ENCODE measurements at places on chromosomes 4 and X.
A peak's percentile ranks its signal among the peaks of the same experiment; 100 is the strongest.

DNA sequence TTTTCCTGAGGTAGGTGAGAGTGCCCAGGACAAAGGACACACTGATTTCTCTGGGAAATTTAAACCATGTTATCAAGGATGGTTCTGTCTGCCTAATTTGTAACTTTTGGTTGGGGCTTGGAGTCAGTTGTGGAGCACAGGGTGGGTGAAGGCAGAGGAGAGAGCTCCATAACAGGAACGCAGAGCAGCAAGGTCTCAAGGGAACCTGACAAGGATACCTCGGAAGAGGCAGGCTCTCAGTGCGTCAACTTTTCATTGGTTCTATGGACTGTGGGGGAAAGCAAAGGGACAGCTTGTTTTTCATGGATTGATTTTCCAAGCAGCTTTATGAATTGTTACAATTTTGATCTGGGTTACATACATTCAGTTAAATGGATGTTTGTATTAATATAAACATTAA is 110.4 kb downstream of the SLIT2 start:
- DNase-seq, result no peak

DNA sequence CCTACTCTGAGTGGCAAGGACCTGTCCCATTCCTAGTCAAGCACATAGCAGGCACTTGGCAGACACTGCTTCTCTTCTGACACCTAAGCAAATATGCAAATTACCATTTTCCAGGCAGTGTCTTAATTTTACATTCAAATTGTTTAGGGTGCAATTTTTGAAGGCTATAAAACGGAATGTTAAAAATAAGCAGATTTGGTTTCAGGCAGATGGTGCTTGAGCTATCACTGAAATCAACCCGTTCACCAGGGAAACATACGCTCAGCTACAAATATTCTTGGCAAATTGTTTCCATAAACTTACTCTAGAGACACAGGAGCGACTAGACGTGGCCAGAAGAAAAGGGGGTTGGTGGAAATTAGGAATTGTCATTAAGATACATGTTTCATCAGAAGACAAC is 45.7 kb downstream of the BEND2 start:
- DNase-seq, result no peak

DNA sequence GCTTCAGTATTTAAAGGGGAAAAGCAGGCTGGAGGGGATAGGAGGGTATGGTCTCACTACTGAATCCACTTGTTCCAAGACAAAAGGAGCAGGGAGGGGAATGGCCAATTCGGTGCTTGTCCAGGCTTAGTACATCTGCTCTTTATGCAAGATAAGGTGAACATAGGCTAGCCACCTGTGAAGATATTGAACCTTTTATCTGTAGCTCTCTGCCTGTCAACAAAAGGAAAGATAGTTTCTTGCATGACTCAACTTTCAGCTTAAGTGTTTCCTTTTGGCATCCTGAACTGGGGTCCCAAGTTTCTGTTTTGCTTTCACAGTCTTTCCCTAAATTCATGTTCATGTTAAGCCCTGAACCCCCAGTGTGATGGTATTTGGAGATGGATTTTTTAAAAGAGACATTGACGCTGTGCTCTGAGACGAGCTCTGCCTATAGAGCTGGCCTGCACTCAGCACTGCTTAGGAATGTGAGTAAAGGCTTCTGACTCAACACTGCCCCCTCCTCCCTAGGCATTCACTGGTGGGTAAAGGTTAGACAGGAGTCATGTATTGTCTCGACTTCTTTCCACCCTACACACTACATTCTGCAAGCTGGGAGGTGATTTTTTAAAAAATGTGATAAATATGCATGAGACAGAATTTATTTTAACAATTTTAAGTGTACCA is 28.2 kb downstream of the FAM149A start:
- peak; percentile 41 for DNase-seq

- no peak for DNase-seq
Measured at GRCh38 chr4:148415500-148415899, 26.7 kb downstream of the NR3C2 start.

DNA sequence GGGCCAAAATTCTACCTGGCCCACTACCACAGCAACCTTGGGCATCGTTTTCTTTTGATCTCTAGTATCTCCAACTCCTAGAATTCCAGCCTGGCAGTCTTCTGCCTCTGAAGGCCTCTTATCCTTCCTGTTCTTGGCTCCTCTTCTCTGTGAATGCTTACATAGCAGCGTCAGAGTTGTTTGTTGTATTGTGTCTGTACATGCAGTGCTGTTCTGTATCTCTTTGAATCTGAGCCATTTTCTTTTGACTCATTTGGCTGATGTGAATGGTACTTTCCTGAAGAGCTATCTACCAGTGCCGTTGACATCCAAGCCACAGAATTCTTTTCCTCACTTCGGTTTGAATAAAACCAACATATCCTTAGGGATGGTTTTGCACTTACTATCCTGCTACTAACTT is 79.2 kb downstream of the TMEM164 start:
- no peak for DNase-seq

DNA sequence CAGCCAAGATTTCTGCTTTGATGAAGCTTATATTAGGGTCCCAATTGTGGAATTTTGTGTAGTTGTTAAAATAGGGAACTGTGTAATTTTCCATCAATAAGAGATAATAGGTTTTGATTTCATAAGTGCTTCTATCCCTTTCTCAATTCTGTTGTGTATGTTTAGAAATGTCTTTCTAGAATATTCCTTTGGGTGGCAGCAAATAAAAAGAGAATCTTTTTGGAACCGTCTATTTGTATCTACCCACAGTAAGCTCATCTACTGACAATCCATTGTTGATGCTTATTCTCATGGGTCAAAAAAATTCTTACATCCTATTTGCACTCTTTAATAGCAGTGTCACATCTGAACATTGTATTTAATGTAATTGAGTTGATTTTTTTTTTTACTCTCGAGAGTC is 61.7 kb downstream of the TMA16 start:
- no peak for DNase-seq

- no peak for DNase-seq
Measured at GRCh38 chr4:73434311-73434710, 1.7 kb upstream of the AFP start.

GRCh38 chr4:107856901-107857300 is 32.2 kb downstream of the SGMS2 start:
- no peak for DNase-seq

DNA sequence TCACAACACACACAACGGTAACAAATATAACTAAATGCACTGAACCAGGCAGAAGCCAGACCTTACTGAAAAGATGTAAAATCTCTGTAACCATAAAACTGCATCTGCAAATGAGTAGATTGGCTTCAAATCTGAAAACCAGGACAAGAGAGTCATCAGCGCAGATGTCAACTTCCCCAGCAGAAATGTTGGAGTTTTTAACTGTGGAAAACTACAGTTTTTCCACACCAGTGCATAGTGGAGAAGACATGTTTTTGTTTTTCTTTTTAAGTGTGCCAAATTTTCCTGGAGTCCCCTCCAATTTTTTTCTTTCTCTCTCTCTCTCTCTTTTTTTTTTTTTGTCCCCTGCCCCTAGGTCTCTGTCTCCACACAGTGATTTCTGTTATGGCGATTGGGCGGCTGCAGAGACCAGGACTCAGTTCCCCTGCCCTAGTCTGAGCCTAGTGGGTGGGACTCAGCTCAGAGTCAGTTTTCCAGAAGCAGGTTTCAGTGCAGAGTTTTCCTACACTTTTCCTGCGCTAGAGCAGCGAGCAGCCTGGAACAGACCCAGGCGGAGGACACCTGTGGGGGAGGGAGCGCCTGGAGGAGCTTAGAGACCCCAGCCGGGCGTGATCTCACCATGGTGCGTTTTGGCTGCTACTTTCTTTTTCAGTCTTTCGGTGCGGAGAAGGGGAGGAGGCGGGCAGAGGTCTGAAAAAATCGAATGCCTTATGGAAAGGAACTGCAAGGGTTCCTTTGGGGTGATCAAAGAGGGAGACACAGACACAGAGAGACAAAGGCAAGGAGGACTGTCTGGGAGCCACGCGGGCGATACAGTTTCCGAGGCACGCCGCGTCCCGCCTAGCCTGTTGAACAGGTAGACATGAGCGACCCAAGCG is at the start of gene GUCY1A1:
Gene GUCY1A1, plus strand, starts transcription at position 505 of the 878 bp plus-strand sequence. CDS start 30,020 bp downstream, outside the sequence.
- peak; percentile 53 for DNase-seq

- no peak for DNase-seq
Measured at GRCh38 chr4:189767941-189768340, 172.7 kb upstream of the FRG1 start.

DNA sequence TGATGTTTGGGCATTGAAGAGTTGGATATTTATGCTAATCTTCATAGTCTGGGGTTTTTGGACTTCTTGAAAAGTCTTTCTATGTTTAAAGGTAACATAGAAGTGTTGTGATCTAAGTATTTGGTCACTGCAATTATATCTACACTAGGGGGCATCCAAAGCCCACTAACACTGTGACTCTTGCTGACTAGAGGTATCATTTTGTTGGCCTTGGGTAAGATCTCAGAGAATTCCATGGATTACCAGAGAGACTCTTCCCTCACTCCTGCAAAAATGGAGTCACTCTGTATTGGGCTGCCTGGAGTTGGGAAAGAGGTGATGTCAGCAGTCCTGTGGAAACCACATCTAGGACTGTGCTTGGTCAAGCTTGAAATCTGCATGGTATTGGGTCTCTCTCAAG is 1077.6 kb downstream of the FAM133A start:
- no peak for DNase-seq

- no peak for DNase-seq
Measured at GRCh38 chrX:1137531-1137930, 74.9 kb downstream of the CRLF2 start.

- DNase-seq, result no peak
Measured at GRCh38 chr4:150909116-150909515, 106.0 kb downstream of the LRBA start.

DNA sequence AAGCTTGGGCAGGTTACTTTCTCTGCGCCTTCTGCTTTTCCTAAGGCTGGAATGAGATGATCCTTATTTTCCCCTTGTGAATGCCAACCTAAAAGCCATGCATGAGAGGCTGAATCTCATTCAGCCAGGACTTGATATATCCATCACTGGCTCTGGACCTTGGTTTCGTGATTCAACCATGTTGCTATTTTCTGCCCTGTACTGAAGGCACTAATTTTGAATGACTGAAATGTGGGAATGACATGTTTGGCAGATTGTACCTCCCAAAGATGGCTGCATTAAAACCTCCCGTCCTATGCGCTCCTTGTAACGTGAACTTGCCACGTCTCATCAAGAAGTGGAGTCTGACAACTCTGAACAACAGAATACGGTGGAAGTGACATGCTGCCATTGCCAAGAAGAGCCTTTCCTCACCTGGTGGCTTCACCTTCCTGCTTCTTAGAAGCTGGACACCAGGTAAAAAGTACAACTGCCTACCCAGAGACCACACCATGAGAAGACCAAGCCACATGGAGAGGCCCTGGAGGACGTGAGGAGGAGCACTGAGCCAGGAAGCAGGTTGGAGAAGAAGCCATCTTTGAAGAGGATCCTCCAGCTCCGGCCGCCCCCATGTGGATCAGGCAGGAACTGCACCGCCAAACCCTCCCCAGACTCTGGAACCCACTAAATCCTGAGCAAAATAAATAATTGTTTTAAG is 174.5 kb downstream of the NSUN7 start:
- peak; percentile 83 for DNase-seq

DNA sequence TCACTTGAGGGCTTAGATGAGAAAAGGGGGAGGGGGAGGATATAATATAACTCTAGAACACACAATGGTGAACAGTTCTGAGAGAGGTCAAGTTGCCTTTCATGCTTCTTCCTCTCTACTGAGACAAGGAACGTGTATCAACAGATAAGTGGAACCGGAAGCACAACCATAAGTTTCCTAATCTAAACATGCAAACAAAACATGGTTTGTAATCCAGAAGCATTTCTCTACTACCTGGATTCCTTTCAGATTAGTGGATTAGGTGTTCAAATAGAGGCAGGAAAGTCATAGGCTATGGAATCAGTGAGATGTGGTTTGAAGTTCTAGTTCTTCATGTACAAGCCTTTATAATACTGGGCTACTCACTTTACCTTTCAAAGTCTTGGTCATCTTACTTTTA is 460.6 kb downstream of the IDS start:
- DNase-seq, result no peak

- no peak for DNase-seq
Measured at GRCh38 chrX:101462892-101463291, 22.4 kb upstream of the ARMCX4 start.

- DNase-seq, result no peak
Measured at GRCh38 chr4:52799813-52800212, 48.6 kb upstream of the ERVMER34-1 start.

DNA sequence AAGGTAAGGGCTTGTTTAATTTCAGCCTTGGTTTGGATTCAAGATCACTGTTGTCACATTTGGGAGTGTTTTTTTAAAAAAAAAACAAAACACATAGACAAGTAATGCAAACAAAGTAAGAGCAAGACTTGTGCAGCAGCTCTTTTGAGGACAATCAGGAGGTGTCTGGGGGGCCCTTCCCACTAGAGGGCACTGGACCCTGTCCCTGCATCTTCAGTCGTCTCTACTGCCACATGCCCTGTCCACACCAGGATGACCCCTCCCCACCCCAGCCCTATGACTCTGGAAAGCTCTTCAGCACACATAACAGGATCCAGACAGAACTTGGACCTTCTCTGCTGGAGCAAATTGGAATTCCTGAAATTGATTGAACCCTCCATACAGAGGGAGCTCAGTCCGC is 71.0 kb downstream of the USP46 start:
- peak; percentile 36 for DNase-seq

GRCh38 chr4:99808260-99808857 is 8.3 kb upstream of the DAPP1 start:
- peak; percentile 72 for DNase-seq

GRCh38 chr4:53889326-53890055 is 174.9 kb downstream of the CHIC2 start:
- no peak for DNase-seq

DNA sequence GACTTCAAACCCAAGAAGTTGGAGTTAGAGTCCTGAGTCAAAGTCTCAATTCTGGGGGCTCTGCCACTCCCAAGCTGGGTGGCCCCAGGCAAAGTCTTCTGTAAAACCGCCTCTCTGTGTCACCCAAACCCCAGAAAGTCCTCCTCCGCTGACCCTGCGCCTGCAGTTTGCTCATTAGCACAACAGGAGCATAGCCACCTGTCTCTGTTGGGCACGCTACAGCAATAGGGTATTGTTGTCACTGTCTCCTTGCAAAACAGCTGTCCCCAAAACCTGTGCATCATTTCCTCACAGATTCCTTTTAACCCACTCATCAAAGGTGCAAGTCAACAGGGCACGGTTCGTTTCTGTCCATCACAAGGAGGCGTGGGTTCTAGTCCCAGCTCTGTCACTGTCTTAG is 8.0 kb upstream of the DGAT2L6 start:
- no peak for DNase-seq

DNA sequence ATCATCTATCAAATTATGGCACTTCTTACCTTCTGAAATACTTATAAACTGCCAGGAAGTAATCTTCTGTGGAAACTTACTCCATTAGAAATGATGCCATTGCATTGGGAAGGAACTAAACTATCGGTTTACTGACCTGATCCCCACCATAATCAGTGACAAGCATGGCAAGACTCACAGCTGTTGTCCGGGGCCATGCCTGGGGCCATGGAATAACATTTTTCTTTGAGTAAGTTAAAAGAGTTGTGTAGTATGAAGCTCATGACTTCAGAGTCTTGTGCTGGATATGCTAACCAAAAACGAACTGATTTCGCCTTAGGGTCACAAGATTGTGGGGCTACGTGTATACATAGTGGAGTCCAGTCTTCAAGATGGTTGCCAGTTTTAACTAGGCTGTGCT is 15.4 kb downstream of the MTHFD2L start:
- DNase-seq, result no peak

- peak; percentile 68 for DNase-seq
Measured at GRCh38 chrX:45851434-45851991, 650.8 kb upstream of the DIPK2B start.

- no peak for DNase-seq
Measured at GRCh38 chr4:338759-339097, 1.1 kb downstream of the ZNF141 start.

- no peak for DNase-seq
Measured at GRCh38 chrX:56498756-56499155, 64.7 kb upstream of the UBQLN2 start.

Data from nephron progenitor cell (in vitro differentiated cells).